ENCODE measurements at places on chromosomes 13 and 19. TPM values are rescaled to one million over a fixed set of nuclear protein-coding genes. Genes with fewer than 3 reads are reported as not detected.

SLC15A1 gene
- not detected for total RNA-seq

ATP5F1D gene
- 181 TPM for total RNA-seq

NAA16 gene
- 34.5 TPM for total RNA-seq

SULT2A1 gene
- not detected for total RNA-seq

URAD gene
- total RNA-seq: not detected

PEAK3 gene
- total RNA-seq: 0.84 TPM

ACP7 gene
- not detected for total RNA-seq

Data from T-helper 2 cell treated with Interferon-gamma antibody and Interleukin-4, amounts not matched to agents 100 ng/mL and 5 ng/mL, for 36 hours (primary cell).